ENCODE measurements at places on chromosomes 3 and 15. TPM values are rescaled to one million over a fixed set of nuclear protein-coding genes. Genes with fewer than 3 reads are reported as not detected.
A peak's percentile ranks its signal among the peaks of the same experiment; 100 is the strongest.

DNA sequence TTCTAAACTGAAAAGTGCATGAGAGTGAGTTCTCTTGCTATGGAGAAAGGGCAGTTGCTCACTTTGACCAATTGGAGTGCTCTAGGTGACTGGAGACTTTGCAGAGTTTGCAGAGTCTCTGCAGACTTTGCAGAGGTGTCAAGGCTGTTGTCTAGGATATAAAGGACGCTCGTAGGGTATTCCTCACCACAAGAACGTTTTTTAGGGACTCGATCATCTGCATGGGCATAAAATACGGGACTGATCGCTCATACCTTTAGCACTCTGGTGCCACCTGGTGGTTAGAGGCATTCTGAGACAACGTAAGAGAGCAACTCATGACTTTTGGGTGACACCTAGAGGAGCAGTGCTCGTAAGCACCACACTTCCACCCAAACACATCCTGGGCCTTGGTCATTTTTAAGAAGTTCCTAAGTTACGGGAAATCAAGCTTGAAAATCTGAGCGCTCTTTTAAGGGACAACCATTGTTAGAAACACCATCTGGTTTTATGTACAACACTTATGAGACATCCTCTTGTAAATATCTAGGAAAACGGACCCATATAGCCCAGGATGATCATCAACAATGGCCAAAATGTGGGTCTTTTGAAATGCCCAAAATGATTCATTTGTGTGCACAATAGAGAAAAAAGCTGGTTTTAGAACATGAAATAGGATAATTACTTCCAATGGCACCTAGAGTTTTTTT is 51.6 kb upstream of the XCR1 start:
- H3K4me1 ChIP-seq, result peaks cover 8% of the 10 kb centered on the region

The CIDEC gene
- total RNA-seq, result 0.65 TPM

The GTF2E1 gene
- 24.1 TPM for total RNA-seq

- H3K4me3 ChIP-seq, result no peak overlapping the region
- no peaks in the 10 kb centered on the region for H3K36me3 ChIP-seq
- no peak for DNase-seq
- H3K27me3 ChIP-seq, result peaks cover 48% of the 10 kb centered on the region
Measured at GRCh38 chr3:43892526-43892925, 201.8 kb downstream of the ABHD5 start.

The SAMD7 gene
- not detected for total RNA-seq

The AQP9 gene
- 0.56 TPM for total RNA-seq

- no peaks in the 10 kb centered on the region for H3K27me3 ChIP-seq
- DNase-seq, result no peak
- H3K4me1 ChIP-seq, result no peaks in the 10 kb centered on the region
- no peaks in the 10 kb centered on the region for H3K36me3 ChIP-seq
- no peak overlapping the region for H3K4me3 ChIP-seq
Measured at GRCh38 chr3:29644261-29644660, 363.4 kb downstream of the RBMS3 start.

DNA sequence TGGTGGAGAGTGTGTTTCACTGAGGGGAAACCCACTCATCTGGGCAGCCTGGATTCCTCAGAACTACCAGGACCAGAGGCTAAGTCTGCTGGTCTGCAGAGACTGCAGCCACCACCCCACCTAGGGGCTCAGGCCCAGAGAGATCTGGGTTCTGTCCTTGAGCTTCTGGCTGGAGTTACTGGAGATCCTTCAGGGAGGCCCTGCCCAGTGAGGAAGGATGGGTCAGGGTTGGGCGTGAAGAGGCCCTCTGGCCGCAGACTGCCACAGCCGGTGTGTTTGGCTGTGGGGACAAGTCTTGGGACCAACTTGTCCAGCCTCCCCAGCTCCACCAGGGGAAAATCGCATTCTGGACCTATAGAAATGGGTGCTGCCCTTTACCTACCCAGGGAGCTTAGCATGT is 235.3 kb upstream of the CBLB start:
- H3K4me3 ChIP-seq, result no peak overlapping the region
- H3K36me3 ChIP-seq, result peaks cover 34% of the 10 kb centered on the region
- DNase-seq, result no peak
- no peaks in the 10 kb centered on the region for H3K27me3 ChIP-seq

DNA sequence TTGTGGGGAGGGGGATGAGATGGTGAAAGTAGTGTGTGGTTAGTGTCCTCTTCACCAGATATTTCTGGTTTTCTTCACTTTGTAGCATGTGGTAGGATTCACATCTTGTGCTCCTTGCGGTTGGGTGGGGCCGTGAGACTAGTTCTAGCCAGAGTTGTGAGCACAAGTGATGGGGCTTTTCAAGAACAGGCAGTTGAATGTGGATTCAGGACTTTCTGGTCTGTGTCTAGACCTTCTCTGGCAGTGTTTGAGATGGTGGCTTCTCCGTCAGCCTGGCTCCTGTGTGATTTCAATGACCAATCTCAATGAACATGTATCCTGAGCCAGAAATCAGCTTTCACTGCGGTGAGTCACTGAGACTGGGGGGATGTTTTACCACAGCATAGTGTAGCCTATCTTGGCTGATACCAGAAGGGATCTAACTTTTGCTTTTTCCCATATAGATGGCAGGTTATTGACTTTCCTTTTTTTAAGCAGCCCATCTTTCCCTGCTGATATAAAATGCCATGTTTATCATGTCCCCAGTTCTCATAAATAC is 82.6 kb downstream of the RPLP1 start:
- no peak for DNase-seq
- H3K4me3 ChIP-seq, result no peak overlapping the region
- peaks cover 26% of the 10 kb centered on the region for H3K27me3 ChIP-seq
- H3K27ac ChIP-seq, result no peak overlapping the region
- no peaks in the 10 kb centered on the region for H3K36me3 ChIP-seq
- H3K4me1 ChIP-seq, result no peaks in the 10 kb centered on the region

DNA sequence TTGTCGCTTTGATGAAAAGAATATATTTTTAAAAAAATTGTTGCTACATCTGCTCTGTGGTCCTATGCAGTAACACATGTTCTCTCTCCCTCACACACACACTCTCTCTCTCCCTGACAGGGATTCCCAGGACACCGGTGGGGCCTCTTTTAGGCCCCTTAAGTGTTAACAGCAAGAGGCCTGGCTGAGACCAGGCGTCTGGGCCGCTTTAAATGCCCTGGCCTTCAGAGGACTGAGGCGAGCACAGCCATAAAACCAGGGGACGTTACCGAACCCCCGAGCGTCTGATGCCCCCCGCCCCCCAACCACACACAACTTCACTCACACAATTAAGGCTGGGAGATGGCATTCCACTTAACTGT is 1.7 kb downstream of the BNC1 start:
- H3K4me3 ChIP-seq, result peak overlapping the region; percentile 40
- H3K27me3 ChIP-seq, result peaks cover 80% of the 10 kb centered on the region
- peaks cover 14% of the 10 kb centered on the region for H3K4me1 ChIP-seq
- no peak for DNase-seq

DNA sequence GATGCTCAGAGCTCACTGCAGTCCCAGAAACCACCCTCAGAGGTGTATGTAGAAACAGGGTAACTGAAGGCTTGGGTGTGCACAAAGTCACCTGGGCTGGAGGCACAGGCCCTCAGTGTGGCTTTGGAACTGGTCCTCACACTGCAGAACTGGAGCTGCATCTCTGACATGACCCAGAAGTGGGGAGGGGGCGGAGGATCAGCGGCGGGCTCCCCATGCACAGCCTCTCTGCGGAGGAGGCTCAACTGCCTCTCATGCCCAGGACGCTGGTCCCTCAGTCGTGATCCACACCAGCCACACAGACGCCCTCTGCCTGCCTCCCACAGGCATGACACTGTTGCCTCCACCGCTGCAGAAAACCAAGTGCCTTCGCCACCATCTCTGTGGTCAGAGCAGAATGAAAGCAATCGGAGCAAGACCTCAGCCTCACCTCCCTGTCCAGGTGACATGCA is 73.7 kb downstream of the TM2D3 start:
- H3K27ac ChIP-seq, result no peak overlapping the region
- H3K4me3 ChIP-seq, result no peak overlapping the region
- peak; percentile 16 for DNase-seq
- peaks cover 7% of the 10 kb centered on the region for H3K4me1 ChIP-seq
- no peaks in the 10 kb centered on the region for H3K36me3 ChIP-seq
- peaks cover 29% of the 10 kb centered on the region for H3K27me3 ChIP-seq

The CILP gene
- total RNA-seq, result not detected

- H3K4me3 ChIP-seq, result no peak overlapping the region
- no peaks in the 10 kb centered on the region for H3K36me3 ChIP-seq
- DNase-seq, result no peak
- H3K27me3 ChIP-seq, result no peaks in the 10 kb centered on the region
- no peaks in the 10 kb centered on the region for H3K4me1 ChIP-seq
Measured at GRCh38 chr3:86929046-86929445, 61.9 kb downstream of the VGLL3 start.

DNA sequence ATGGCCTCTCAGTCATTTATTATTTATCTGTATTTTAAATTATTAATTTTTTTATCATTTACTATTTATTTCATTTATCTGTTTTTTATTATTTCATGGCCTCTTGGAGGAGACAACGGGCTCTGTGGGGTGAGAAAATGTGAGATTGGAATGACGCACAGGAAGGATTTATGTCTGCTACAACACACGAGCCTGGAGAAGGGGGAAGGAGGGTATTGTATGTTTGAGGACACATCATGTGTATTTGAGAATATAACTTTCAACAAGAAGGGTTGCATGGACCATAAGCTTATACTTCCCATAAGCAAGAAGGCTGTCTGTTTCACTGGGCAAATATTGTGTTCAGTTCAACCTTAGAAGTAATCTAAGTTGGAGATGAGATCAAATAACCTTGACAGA is 31.7 kb downstream of the LSM3 start:
- H3K27me3 ChIP-seq, result no peaks in the 10 kb centered on the region
- no peak overlapping the region for H3K27ac ChIP-seq
- no peaks in the 10 kb centered on the region for H3K36me3 ChIP-seq
- H3K4me1 ChIP-seq, result no peaks in the 10 kb centered on the region

The RTP4 gene
- total RNA-seq, result 2.8 TPM

The TRIM59 gene
- total RNA-seq, result 41.8 TPM

DNA sequence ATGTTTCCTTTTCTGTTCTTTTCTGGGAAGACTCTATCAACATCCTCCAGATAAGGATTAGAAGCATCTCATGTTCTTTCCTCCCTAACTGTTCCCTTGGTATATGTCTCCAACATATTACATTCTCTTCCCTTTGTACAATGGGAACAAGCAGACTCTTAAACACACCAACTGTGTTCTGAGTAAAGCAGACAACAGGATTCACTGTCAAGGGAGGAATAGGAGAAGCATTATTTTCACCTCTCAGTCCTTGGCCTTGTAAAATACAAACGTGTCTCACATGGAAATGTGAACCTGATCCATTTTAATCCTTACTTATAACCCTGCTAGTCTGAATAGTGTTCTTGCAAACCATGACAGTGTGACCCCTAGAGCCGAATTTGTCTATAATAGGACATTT is 19.6 kb downstream of the GYG1 start:
- H3K36me3 ChIP-seq, result peaks cover 16% of the 10 kb centered on the region
- H3K27ac ChIP-seq, result peak overlapping the region; percentile 8

The PLA2G4D gene
- not detected for total RNA-seq

- H3K27me3 ChIP-seq, result peaks cover 12% of the 10 kb centered on the region
- H3K4me1 ChIP-seq, result no peaks in the 10 kb centered on the region
- no peak for DNase-seq
- no peak overlapping the region for H3K4me3 ChIP-seq
- no peaks in the 10 kb centered on the region for H3K36me3 ChIP-seq
Measured at GRCh38 chr15:31525988-31526665, 199.5 kb downstream of the KLF13 start.

The FHIT gene
- 54.9 TPM for total RNA-seq

The LNP1 gene
- total RNA-seq, result 3.1 TPM

The CHRFAM7A gene
- total RNA-seq, result 1.9 TPM

DNA sequence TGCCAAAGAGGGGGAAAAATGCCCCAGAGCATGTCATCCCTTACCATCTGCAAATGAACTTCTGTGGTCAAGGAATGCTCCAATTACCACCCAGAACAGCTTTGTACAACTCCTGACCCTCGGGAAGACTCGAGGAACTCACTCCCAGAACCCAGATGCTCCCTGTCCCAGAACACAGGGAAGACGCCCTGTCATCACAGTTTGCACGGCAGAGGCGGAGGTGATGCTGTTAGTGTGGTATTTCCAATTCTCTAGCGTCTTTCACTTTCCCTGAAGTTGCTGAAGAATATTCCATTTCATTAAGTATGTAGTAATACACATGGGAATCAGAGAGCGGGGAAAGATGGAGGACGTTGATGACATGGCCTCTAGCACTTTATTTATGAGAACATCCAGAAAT is 193.7 kb downstream of the TIGIT start:
- H3K4me3 ChIP-seq, result no peak overlapping the region
- H3K36me3 ChIP-seq, result no peaks in the 10 kb centered on the region

DNA sequence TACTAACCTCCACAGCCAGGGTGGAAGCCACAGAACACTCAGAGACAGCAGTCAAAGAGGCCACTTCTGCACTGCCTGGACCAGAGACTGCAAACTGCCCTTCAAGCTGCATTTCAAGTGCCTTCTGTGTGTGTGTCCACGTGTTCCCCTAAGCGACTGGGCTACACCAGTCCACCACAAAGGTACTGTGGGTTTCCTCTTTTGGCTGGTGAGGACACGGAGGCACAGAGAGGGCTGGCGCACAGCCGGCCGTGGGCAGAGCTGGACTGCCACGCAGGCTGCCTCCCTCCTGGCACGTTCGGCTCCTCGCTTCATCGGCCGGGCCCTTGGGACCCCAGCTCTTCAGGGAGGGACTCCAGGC is 60.9 kb downstream of the MGLL start:
- H3K36me3 ChIP-seq, result no peaks in the 10 kb centered on the region
- H3K27ac ChIP-seq, result no peak overlapping the region
- no peak for DNase-seq
- H3K4me1 ChIP-seq, result peaks cover 14% of the 10 kb centered on the region
- H3K27me3 ChIP-seq, result peaks cover 28% of the 10 kb centered on the region
- H3K4me3 ChIP-seq, result no peak overlapping the region

DNA sequence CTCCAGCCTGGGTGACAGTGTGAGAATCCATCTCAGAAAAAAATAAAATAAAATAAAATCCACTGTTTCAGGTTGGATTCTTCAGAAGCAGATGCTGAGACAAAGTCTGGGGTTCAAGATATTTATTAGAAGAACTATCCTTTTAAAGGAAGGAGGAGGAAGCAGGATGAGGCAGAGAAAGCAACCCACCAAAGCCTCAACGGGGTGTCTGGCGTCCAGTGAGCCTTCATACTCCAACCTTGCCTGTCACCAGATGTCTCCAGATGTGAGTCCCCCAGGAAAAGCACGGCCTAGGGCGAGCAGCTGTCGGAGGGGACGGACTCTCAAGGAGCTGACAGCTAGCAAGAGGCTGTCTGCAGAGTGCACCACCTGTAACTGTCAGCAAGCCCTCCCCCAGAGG is 37.3 kb downstream of the MB21D2 start:
- H3K36me3 ChIP-seq, result peaks cover 1% of the 10 kb centered on the region
- no peak overlapping the region for H3K4me3 ChIP-seq
- H3K27me3 ChIP-seq, result peaks cover 22% of the 10 kb centered on the region
- peaks cover 2% of the 10 kb centered on the region for H3K4me1 ChIP-seq
- no peak for DNase-seq

DNA sequence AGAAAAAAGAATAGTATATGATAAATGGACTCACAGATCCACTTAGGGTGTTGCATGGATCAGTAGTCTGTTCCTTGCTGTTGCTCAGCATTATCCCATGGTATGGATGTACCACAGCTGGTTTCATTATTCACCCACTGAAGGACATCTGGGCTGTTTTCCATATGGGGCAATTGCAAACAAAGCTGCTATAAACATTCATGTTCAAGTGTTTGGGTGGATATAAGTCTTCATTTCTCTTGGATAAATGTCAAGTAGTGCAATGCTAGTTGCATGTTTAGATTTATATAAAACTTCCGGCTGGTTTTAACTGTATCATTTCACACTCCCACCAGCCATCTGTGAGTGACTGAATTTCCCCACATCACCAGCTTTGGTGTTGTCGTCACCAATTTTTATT is 137.7 kb downstream of the ASB7 start:
- H3K36me3 ChIP-seq, result no peaks in the 10 kb centered on the region
- H3K27me3 ChIP-seq, result peaks cover 26% of the 10 kb centered on the region
- H3K4me3 ChIP-seq, result no peak overlapping the region
- DNase-seq, result no peak
- H3K27ac ChIP-seq, result no peak overlapping the region
